ENCODE measurements at places on chromosomes 3 and 15.

DNA sequence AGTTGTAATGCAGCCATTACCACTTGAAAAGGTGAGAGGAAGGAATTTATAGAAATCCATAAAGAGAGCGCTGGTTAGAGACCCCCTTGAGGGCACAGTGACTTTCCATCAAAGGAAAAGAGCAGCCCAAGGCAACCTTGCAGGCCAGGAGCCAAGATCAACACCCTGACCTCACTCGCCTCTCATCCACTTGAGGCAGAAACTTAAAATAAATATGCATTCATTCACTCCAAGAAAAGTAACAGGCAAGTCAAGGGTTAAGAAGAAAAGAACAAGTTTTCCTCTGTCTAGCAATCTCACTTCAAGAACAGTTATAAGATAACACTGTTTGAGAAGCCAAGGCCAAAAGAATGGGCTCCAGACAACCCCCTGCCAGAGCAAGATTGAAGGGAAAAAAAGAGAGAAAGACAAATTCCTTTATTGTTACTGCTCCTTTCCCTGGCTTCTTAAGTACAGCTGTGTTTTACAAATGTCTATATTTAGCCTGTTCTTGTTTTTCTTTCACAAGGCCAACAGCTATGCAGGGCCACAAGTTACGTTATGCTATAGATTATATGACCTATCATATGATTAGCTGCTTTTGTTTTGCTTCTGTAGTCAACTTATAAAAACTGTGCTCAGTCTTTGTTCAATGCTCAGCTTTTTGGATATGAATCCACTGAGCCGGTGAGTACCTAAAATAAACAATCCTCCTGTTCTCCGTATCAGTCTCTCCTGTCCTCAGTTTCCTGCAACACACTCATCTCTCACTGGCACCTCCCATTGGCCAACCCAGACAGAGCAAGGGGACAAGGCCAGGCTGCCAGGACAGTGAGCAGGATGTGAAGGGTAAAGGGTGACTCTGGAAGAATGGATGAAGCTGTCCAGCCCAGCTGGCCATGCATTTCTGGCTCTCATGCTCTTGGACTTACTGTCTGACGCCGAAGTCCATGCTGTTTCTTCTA, 15.8 kb upstream of the SSUH2 start:
- DNase-seq, result peak; percentile 23

DNA sequence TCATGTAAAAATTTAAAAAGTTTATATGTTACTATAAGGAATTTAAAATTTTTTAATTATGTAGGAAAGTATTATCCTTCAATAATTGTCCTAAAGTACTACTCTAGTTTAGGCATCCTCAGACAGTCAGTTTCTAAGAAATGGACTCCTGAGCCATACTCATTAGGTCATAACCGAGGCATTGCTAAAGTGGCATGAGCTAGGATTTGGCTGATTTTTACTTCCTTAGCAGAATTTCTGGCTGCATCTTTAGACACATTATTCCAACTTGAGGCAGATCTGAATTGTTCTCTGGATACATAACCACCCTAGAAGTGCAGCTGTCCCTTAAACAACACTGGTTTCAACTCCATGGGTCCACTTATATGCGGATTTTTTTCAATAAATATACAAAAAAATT, 38.3 kb downstream of the IFT57 start:
- no peak for DNase-seq

- peak; percentile 74 for DNase-seq
Observed at GRCh38 chr3:183253528-183254486, 754 bp downstream of the B3GNT5 start.

GRCh38 chr15:92391640-92392039, 2.0 kb upstream of the ST8SIA2 start:
- peak; percentile 2 for DNase-seq

Measured in fibroblast of villous mesenchyme (primary cell).